ENCODE measurements at places on chromosomes 3 and 15.

- no peak for DNase-seq
Observed at GRCh38 chr3:123728014-123728413, 143.2 kb upstream of the HACD2 start.

DNA sequence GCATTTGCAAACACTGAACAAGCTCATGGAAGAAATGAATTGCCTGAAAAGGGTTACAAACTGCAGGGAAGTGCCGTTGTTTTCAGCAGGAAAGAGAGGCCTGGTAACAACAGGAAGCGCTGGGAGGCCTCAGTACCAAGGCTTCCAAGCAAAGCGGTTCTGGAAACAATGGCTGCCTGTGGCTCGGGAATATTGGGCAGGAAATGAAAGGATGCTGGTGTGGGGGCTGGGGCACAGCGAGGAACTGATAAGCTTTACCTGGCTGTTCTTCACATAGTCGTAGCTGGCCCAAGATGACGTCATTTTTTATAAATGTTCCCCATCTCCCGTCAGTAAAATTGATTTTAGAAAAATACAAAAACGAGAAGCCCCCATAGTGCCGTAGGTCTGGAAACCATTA is 55.9 kb downstream of the ARHGAP31 start:
- DNase-seq, result no peak

GRCh38 chr3:10992017-10992942 is at the start of gene SLC6A1:
TSS of gene SLC6A1 (plus strand) at chr3:10992748. CDS start at chr3:11017212, 24,464 bp downstream.
- no peak for DNase-seq

GRCh38 chr3:59412516-59412915 is 362.7 kb upstream of the CFAP20DC start:
- DNase-seq, result no peak

- no peak for DNase-seq
Observed at GRCh38 chr3:47162697-47163168, 1.2 kb downstream of the SETD2 start.

DNA sequence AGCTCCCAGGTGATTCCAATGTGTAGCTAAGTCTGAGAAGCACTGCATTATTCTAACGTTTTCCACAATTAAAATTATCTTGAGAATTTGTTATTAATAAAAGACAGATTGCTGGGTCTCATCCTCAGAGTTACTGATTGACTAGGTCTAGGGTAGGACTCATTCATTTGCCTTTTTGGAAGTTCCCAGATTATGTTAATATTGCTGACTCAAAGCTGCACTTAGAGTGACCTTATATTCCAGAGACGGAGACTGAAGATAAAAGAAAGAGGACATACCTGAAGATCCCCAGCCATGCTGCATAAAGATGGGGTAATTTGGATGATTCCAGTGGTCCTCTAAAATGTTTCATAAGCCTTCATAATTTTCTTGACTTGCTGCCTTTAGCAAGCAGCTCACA is 81.8 kb downstream of the PLSCR2 start:
- DNase-seq, result no peak

- DNase-seq, result no peak
Observed at GRCh38 chr15:87089551-87089950, 1009.9 kb downstream of the AGBL1 start.

DNA sequence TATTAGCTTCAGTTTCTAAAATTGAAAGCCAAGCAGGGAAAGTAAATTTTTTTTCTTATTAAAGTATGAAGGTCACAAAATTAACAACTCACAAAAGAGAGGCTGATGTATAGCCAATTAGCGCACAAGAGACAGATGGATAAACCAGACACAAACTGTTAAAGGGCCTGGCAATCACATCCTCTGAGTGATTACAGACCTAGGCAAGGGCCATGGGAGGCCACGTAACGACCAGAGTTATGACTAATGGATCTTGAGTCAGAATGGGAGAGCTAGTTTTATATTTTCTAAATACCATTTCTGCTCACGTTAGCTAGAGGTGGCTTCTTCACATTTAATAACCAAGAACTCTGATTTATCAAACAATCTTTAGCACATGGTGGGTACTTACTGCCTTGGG is 17.8 kb upstream of the SCAMP5 start:
- no peak for DNase-seq

GRCh38 chr3:114569186-114569585 is 275.4 kb downstream of the TIGIT start:
- no peak for DNase-seq

GRCh38 chr3:197953325-197953724 is 3.3 kb downstream of the RPL35A start:
- DNase-seq, result no peak

DNA sequence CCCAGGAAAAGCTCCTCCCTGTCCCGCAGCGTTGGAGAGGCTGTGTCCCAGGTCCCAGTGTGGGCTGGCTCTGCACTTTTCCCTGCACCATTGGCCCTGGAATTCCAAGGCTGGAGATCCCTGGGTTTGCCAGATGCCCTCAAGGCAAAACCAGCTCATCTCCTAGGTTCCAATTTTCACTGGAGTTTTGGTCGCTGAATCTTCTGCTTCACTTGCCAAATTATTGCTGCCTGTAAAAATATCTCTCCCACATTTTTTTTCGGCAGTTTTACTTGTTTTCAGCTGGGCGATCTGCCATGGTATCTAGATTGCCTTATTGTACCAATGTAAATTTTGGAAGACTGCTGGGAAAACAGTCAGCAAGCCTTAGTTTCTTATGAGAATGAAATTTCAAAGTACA is 150.9 kb upstream of the ATP10A start:
- DNase-seq, result no peak

Measured in CD4-positive, alpha-beta T cell treated with Interleukin-1 beta for 1 hour (primary cell).